Immature natural killer cell (primary cell): ENCODE measurements at places on chromosomes 6 and 20.

DNA sequence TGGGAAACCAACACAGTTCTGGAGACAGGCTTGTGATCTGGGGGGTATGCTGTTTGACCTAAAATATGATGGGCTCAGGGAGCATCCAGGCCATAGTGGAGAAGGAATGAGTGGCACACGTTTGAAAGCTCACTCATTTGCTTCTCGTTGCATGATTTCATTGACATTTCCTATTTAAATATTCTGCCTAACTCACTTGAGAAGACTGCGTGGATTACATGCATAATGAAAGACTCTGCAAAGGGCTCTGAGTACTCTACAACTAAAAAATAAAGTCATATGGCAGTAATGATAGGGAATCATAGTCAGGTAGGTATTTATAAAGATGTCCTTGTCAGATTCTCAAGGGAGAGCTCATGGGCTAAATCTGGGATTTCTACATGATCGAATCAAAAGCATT is 117.9 kb downstream of the LAMP5 start:
- DNase-seq: no peak

GRCh38 chr20:64138276-64138815 is 25.9 kb upstream of the MYT1 start:
- no peak for DNase-seq

- DNase-seq: peak; percentile 76
Observed at GRCh38 chr6:43812850-43813578, 43.0 kb downstream of the VEGFA start.

DNA sequence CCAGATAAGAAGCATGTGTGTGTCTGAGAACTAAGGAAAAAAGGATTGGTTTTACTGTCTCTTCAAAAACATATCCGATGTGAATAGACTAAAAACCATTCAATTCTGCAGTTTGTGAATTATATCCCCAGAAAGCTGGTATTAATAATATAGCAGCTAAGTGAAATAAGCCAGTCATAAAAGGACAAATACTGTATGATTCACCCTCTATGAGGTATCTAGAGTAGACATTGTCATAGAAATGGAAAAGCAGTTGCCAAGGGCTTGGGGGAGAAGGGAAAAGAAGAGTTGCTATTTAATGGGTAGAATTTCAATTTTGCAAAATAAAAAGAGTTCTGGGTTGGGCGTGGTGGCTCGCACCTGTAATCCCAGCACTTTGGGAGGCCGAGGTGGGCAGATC is 137.5 kb downstream of the ATXN1 start:
- DNase-seq: no peak
